Testis (tissue), 5 donors: ENCODE measurements at places on chromosomes 13 and 19.

- peak; percentile 41 for DNase-seq
Measured at GRCh38 chr13:95642028-95642621, 2.4 kb downstream of the DZIP1 start.

- DNase-seq = no peak
Measured at GRCh38 chr19:38734426-38735256, 9.6 kb downstream of the CAPN12 start.

GRCh38 chr19:35213663-35214632 is 14.6 kb downstream of the FAM187B start:
- DNase-seq = peak; percentile 89

DNA sequence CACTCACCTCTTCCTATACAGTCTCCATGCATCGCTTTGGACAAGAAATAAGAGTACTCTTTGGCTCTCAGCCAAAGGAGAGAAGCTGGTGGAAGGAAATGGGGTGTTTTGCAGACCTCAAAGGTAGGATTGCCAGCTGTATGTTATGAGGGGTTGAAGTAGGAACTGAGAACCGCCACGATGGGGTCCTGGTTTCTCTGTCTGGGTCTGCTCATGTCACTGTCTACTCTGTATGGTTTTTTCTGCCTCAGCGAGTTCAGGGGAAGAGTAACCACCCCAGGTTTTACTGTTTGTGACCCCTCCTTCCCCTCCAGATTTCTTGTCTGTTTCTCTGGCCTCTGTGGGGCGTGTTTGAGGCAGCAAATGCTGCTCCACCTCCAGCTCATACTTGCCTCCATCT is 4.1 kb downstream of the ZNF805 start:
- DNase-seq = no peak

GRCh38 chr19:10207026-10207425 is 12.3 kb upstream of the DNMT1 start:
- DNase-seq = no peak

DNA sequence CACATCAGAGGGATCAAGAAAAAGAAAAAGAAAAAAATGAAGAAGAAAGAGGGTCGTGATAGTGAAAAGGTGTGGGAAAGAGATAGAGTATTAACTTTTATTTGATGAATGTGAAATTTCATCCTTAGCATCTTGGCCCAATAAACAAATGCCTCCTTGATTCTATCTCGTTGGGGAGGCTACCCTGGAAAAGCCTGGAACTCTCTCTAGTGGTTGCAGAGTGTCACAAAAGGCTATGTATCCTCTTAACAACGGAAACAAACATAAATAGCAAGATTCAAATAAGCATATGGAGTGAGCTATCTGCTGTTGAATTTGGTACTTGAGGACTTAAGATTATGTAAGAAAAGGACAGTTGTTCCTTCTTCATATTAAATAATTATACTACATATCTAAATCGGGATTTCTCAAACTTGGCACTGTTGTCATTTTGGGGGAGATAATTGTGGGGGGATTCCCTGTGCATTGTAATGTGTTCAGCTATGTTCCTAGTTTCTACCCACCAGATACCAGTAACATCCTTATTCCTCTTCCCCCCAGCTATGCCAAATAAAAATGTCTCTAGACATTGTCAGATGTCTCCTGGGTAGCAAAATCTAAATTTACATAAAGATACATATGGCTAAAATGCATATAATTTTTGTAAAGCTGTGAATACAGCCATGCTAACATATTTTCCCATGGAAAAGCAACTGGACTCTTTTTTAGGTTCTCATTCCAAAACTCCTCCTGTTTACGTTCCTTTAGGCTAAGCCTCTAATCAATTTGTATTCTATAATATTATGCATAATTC is 557.2 kb downstream of the DCT start:
- no peak for DNase-seq

DNA sequence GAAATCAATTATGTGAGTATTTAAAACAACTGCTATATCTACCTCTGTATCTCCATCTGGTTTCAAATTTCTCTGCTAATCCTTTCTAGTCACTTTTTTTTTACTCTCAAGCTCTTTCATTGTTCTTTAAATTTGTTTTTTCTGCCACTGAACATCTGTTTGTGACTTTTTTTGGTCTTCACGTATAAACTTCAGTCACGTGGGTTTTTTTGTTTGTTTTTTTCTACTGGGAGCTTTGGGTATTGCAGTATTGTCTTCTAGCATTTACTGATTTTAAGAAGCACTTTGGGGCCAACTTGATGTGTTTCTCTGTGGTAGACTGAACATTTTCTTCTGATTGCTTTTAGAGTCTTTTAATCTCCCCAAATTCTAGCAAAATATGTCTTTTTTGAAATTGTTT is 262.6 kb upstream of the RXFP2 start:
- no peak for DNase-seq

- DNase-seq = no peak
Measured at GRCh38 chr19:19280561-19280960, 7.5 kb upstream of the TM6SF2 start.

- DNase-seq = peak; percentile 11
Measured at GRCh38 chr13:113859311-113860050, 4.4 kb downstream of the GAS6 start.
